Stimulated activated CD8-positive, alpha-beta memory T cell treated with anti-CD3 and anti-CD28 coated beads, Interleukin-12 subunit alpha, Interleukin-12 subunit beta, amount 100 ng/mL, for 4 hours (primary cell): ENCODE measurements at places on chromosomes 2 and 18.

DNA sequence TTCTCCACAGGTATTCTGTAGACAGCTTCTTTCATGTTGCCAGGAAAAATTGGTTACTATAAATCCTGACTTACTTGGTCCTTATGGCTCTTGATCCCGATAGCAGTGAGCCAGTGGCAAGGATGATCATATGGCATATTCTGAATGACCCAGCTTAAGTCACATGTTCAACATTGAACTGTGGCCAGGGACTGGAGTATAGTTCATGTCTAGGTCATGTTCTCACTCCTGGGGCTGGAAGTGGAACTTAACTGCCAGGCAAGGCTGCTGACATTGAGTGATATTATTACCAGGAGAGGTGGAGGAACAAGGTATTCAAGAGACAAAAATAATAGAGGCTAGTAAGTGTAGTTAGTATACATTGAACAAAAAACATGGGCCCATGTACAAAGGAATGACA, 26.2 kb downstream of the R3HDM1 start:
- DNase-seq = no peak

DNA sequence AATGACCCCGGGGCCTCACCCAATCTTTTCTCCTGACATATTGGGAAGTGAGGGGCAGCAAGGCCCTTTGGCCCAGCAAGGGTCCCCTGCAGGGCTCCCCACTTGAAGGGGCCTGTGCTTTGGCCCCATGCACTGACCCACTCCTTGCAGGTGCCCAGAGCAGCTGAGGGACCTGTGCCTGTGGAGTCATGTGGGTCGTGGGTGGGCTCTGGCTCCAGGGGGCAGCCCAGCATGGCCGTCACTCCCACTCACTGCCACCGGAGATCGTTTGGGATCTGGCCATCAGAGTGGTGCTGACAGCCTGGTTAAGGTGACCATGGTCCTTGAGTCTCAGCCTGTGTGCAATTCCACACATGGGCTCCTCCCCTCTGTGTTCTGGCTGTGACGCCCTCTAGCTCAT, 31.7 kb upstream of the APCDD1 start:
- DNase-seq = no peak

- peak; percentile 40 for DNase-seq
These were observed 54.5 kb downstream of the EPAS1 start for GRCh38 chr2:46351750-46352138.

- no peak for DNase-seq
These were observed 158.6 kb downstream of the DYSF start for GRCh38 chr2:71611781-71612527.

- no peak for DNase-seq
These were observed 14.7 kb downstream of the NCL start for GRCh38 chr2:231449503-231450054.

DNA sequence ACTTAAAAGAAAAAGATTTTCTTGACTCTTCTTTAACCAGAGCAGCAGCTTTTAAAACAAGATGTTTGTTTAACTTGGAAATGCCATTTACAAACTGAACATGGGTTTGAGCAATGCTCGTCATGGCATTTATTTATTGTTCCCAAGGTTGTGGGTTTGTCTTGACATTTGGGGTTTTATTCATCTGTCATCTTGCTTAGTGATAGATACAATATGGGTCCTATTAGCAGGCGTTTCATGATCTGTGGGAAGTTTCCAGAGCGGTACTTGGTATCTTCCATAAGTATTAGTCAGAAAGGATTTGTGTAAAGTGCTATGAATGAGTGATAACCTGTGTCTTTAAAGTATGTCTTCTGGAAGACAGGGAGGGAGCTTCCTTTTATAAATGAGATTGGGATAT, 29.9 kb upstream of the MGAT5 start:
- no peak for DNase-seq

GRCh38 chr2:218369330-218369729, 12.7 kb downstream of the CATIP start:
- DNase-seq = no peak

DNA sequence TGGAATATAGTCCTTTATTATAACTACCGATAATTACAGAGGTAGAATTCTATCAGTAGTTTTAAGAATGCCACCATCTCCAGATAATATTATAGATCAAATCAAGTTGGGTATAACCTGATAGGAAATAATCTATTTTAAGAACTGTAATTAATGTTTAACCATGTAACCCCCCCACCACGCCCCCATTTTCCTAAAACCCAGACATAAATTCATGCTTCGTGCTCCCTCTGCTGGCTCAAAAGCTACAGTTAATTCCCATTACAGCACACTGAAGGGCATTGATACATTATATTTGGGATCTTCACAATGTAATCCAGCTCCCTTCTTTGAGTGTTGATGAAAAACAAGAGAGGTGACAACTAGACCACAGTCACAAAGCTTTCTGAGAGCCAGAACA, 228.0 kb upstream of the SMAD7 start:
- no peak for DNase-seq

GRCh38 chr18:26082475-26082874, 7.9 kb downstream of the SS18 start:
- no peak for DNase-seq

GRCh38 chr18:54335638-54336173, 22.0 kb downstream of the STARD6 start:
- DNase-seq = no peak

DNA sequence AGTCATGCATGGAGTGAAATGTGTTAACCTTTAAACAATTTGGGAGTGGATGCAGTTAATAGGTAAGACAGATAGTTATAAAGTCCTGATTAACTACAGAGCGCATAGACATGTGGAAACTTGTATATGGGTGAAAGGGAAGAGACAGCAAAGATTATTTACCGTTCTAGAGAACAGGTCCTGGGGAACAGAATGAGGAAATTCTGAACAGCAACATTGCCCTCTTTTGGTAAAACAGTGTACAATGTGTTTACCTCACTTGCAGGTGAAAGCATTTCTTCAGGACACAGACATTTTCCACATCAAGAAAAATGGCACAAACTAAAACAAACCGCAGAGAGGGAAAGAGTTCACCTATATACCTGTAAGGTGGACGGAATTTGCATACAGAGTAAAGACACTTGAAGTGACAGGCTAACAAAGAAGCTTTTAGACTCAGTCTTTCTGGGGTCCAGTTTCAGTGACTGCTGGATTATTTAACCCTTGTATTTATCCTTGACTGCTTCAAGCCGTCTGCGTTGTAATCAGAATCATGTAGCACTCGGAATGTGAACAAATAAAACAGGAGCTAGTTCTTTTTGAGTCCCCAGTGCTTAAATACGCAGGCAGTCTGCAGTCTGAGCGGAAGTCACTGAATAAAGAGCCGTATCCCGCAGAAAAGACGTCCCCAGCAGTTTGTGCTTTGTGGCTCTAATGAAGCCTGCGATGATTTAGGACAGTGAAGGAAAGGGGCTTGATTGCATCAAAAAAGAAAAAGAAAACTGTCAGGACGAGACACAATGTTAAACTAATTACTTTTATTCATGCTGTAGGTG, 364.8 kb upstream of the GALNT5 start:
- DNase-seq = no peak

- DNase-seq = no peak
These were observed 45.7 kb downstream of the RND3 start for GRCh38 chr2:150441784-150442183.

DNA sequence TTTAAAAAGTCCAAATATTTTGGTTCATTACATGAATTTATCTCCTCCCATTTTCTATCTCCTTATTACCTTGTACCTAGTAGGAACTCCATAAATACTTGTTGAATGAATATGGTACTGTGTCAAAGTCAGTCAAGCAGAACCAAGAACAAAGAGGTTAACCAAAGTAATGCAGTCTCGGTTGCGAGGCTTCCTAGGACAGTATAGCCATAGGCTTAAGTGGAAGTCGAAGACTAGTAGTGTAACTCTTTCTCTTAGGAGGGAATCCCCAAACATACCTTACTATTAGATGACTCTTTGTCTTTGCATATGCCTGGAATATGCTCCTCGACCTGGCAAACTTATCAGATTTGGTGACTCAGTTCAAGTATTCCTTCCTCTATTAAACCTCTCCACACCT, 4.8 kb downstream of the LIPT1 start:
- no peak for DNase-seq

- DNase-seq = no peak
These were observed 23.5 kb downstream of the TSN start for GRCh38 chr2:121778741-121779487.

DNA sequence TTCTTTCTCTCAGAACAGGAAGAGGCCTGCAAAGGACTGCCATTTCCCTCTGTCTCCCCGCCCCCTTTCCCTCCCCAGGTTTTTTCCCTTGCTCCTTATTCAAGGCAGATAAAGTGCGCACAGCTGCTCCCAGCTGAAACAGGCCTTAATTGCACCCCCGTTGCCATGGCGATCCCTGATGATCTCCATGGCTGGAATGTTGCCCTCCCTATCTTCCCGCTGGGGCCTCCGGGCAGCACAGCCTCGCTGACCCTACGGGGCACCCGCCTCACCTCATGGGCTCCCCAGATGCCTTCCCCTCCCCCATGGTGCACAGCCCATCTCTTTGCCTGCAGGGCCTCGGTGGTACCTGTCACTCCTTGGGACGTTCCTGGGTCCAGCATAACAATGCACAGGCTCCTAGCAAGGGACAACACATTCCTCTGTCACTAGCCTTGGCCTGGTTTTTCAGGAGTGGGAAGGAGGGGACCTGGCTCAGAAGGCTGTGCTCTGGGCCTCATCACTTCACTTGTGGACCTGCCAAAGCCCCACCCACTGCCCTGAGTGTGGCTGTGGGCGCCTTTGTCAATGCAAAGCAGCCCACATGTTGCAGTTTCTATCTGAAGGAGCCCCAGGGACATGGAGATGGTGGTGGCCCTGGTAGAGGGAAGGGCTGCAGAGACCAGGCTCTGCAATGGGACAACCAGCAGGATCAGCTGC, 115.0 kb downstream of the CELF4 start:
- DNase-seq = no peak

GRCh38 chr18:54835944-54836343, 7.7 kb downstream of the RAB27B start:
- no peak for DNase-seq

DNA sequence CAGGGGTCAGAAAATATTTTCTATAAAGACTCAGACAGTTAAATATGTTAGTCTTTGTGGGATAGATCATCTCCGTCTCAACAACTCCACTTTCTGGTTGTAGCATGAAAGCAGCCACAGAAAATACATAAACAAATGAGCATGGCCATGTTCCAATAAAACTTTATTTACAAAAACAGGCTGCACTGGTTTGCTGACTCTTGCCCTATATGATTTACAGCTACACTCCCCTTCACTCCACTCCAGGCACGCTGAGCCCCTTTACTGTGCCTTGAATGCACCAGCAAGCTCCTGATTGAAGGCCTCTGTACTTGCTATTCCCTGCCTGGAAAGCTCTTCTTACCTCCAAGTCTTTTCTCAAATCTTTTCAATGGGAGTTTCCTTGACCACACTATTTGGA, 5.8 kb upstream of the STAMBP start:
- no peak for DNase-seq

DNA sequence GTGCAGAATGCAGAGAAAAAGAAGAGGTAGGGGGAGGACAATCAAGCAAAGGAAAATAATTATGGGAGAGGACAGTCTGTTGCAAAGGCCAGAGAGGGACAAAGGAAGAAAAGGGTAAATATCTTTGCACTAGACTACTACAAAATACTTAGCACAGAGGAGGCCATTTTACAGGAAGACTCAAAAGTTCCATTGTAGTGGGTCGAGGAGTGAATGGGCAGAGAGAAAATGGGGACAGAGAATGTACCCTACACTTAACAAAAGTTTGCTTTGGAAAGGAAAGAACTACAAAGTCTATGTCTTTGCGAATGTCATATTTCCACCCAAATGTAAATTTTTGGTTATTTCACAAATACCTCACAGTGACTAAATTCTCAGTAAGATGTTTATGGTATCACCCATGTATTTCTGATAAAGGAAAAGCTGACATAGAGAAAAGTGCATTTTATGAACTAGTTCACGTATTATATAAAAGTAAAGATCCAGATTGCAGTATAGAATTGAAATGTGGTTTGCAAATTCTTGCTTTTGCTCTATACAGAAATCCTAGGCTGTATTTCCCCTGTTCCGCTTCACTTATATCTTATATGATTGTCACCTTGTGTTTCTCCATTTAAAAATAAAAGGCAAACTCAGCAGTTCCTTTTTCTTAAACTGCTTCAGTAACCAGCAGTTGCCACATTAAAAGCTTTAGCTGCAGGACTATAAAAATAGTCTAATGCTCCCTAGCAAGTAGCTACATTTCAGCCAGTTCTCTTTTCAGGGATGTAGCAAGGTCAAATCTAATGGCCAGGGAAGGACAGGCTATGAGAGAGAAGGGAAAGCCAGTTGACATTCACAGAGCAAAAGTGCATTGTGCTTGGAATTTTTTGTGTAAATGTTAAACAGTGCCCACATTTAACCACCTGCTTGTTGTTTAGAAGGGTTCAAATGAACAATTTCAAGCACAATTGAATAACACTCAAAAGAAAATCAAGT, 79.7 kb upstream of the CYTIP start:
- DNase-seq = no peak

GRCh38 chr2:96207073-96207773, 1.4 kb downstream of the STARD7 start:
- DNase-seq = no peak

DNA sequence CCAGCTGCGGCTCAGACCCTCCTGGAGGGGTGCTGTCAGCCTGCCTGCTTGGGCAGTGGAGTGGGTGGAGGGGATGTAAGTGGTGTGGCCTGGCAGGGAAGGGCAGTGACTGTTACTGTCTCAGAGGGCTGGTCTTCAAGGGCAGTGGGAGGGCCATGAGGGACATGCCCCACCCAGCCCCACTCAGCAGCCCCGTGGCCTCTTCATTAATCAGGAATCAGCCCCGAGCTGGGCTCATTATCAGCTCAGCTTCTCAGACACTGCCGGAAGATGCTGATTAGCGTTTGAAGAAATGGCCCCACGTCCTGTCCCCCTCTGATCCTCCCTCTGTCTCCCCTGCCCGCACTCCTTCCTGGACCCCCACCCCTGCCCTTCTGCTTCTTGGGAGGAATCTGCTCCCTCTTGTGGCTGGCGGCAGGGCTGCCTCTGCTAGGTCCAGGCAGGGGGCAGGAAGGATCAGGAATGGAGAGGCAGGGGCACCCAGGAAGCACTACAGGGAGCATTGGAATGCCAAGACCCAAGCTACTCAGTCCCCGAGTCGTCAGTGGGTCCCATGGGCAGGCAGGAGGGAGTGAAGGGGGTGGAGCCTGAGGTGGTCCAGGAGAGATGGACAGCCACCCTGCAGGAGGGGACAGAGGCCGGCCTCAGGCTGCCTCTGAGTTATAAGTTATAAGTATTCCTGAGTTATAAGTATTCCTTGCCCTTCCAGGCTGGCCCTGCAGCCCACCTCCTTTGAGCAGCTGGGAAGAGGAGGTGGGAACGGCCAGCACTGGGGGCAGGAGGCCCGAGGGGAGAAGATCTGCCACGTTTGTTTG, 7.0 kb downstream of the ASIC4 start:
- DNase-seq = no peak

DNA sequence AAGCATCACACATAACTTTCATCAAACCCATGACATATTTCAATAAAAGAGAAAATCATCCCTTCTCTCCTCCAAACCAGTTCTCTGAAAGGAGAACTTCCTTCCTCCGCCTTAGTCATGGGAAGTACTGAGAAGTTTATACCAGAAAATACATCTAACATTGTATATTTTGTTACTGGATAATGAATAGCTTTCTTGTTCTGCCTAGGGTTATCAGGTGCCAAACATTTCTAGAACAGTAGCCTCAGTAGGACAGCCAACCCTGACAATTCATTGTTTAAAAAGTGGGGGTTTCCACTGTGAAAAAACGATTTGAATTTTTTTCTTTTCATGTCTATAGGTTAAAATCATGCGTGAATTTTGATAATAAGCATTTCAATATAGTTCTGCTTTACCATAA, 16.0 kb upstream of the DAW1 start:
- no peak for DNase-seq

GRCh38 chr2:221434142-221434541, 138.0 kb downstream of the EPHA4 start:
- DNase-seq = no peak
